Astrocyte of the cerebellum (primary cell): ENCODE measurements at places on chromosomes 1 and 21.

- no peak for DNase-seq
Observed at GRCh38 chr1:181554465-181554864, 71.1 kb downstream of the CACNA1E start.

DNA sequence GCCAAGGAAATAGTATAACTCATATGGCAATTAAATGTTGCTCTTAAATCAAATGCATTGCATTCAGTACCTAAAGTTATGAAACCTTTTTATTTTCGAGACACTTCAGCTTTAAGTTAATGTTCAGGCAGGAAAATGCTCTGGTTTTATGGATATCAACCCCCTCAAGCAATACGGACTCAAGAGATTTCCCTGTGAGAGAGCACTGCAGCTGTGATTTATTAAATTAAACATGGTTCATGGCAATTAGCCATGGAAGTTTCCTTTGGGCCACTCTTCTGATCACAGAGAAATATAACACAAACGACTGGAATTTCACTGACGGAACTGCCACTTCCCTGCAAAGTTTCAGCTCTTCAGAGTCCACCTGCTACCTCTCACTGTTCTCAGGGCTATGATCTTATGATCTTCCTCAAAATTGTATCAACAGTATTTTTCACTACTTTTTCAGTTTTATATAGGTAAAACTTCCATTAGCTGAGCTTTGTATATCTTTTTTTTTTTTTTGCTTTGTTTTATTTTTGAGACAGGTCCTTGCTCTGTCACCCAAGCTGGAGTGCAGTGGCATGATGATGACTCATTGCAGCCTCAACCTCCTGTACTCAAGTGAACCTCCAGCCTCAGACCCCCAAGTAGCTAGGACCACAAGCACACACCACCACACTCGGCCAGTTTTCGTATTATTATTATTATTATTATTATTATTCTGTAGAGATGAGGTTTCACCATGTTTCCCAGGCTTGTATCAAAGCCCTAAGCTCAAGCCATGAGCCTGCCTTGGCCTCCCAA lies 923.1 kb upstream of the TMPRSS15 start:
- DNase-seq: no peak

- no peak for DNase-seq
Observed at GRCh38 chr1:40825435-40825788, 36.8 kb downstream of the CITED4 start.

GRCh38 chr21:42925114-42925926 lies at the start of gene ERVH48-1:
Gene ERVH48-1 (minus strand): TSS chr21:42925630. CDS start chr21:42919006, 6,624 bp downstream.
- no peak for DNase-seq

DNA sequence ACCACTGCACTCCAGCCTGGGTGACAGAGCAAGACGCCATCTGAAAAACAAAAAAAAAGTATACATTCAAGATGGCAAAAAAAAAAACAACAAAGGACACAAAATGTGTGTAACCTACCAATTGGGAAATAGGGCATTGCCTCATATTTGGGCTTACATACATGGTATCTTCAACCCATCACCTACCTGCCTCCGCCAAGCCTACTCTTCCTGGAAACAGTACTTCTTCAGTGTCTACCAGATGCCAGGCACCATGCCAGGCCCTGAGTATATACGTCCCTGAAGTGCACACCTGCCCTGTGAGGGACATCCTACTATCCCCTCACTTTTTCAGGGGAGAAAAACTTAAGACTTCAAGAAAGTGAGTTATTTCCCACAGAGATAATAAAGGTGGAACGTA lies 160.2 kb downstream of the TOMM20 start:
- no peak for DNase-seq

GRCh38 chr1:213369465-213369864 lies 318.4 kb downstream of the RPS6KC1 start:
- no peak for DNase-seq
